ENCODE measurements at places on chromosomes 6 and 20. TPM values are rescaled to one million over a fixed set of nuclear protein-coding genes. Genes with fewer than 3 reads are reported as not detected.

Gene DDX39B
- 278 TPM for total RNA-seq

Gene ADISSP
- 21.8 TPM for total RNA-seq

Gene C6orf163
- 1.9 TPM for total RNA-seq

Gene ANGPT4
- total RNA-seq = 0.89 TPM

DNA sequence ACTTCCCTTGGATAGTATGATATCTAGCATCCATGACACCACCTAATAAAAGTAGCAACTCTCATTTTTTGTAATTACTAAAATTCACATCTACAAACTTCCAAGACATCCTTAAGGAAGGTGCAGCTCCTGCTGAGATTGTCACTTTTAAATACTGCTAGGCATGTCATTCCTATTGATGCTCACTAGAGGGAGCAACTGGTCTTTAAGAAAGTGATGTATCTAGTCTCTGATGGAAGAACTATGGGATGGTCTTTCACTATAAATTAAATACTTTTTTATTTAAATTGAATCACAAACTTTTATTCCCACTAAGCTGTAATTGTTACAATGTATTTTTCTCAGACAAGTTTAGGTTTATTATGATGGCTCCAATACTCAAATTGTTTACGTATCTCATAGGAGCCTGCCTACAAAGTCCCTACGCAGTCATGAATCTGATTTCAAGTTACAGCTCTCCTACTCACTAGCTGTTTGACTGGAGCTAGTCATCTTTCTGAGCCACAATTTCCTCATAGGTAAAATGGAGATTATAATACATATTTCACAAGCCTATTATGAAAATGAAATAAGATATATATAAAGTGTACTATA is 8.1 kb upstream of the TSPYL1 start:
- no peak for DNase-seq

- no peak for DNase-seq
Observed at GRCh38 chr20:58407966-58408557, 19.0 kb downstream of the VAPB start.

DNA sequence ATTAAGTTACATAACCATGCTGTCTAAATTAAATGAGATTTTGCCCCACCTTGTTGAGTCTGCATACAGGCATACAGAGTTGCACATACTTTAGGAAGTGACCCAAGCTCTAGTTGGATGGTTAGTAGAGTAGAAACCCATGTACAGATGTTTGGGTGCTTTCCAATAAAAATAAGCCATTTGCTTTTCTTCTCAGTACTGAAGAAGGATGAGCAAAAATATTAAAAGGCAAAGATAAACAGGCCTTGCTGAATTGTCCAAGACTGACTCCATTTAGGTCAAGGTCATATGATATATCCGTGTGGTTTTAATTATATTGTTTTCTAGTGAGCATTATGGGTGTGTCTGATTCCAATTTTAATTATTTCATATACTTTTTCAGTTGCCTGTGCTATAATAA is 589.4 kb downstream of the RFPL4B start:
- no peak for DNase-seq

- DNase-seq = no peak
Observed at GRCh38 chr6:14772188-14772587, 473.7 kb upstream of the JARID2 start.

DNA sequence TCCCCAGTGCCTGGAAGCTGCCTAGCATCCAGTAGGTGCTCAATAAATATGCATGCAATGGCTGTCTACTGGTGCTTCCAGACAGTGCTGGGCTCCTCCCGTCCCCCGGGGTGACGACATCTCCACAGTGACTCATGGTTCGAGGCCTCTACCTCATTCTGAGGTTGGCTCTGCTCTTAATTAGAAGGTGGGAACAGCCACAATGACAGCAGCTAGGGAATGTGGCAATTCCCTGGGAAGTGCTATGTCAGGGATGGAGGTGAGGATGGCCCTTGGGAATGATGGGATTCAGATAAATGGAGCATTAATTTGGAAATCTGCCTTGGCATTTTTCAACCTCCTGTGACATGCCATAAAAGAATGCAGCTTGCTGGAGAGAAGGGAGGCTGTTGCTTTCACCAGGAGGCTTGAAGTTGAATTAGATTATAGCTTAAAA is 43.5 kb upstream of the NFATC2 start:
- no peak for DNase-seq

DNA sequence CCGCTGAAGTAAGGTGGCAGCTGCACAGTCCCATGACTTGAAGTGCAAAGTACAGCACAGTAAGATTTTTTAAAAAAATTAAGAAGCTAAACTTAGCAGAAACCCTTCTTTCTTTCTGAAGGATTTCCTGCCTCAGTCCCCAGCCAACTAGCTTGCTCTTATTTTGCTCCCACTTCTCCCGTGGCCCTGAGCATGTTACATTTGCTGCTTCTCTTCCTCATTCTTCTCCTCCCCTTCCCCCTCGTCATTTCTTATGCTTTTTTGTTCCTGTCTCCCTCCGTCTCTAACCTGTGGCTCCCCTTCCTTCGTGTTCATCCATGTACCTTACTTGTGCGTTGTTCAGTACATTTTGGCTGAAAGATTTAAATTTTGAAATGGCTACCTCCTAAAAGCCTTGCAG is 123.0 kb downstream of the SASH1 start:
- DNase-seq = no peak

DNA sequence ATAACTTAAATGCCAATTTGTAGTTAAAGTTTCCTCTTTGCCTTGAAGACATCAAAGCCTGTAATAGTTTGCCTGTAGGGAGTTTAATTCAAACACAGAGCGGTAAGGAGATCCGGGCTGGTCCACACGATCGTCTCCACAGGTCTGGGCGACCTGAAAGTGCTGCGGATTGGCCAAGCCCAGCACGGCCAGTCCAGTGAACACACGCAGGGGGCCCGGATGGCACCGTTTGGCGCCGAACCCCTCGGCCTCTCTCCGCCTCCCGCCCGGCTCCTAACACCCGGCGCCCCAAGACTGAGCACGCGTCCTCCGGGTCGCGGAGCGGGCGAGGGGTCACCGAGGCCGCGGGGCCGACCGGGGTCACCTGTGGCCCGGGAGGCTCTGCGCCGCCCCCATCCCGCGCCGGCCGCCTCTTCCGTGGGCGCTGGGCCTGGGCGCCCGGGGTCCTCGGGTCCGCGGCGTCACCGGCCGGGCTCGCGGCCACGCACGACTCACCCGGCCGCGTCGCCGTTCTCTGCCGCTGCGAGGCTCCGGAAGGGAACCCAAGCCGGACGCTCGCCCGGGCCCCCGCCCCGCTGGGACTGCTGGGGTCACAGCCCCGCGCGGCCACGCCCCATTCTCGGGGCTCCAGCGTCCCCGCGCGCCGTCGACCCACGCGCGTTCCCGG is 481 bp downstream of the SERPINB6 start:
- peak; percentile 95 for DNase-seq

GRCh38 chr20:10367943-10368701 is 65.9 kb downstream of the MKKS start:
- no peak for DNase-seq

- no peak for DNase-seq
Observed at GRCh38 chr20:44173116-44173515, 13.9 kb downstream of the JPH2 start.

DNA sequence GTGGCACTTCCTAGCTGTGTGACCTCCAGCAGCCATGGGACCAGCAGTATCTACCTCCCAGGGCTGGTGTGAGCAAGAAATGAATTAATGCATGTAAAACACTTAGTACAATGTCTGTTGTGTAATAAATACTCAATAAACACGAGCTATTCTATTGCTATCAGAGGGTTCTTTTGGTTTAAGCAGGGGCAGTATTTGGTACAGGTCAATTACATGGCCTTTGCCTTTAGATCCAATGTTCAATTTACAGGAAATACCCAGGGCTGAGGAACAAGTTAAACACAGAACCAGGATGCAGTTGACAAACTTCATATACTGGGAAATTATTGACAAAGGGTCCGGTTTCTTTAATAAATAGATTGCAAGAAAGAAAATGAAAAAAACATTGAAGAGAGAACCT is 2.9 kb downstream of the TGM2 start:
- DNase-seq = no peak

- no peak for DNase-seq
Observed at GRCh38 chr6:142942805-142943227, 2.2 kb downstream of the HIVEP2 start.

DNA sequence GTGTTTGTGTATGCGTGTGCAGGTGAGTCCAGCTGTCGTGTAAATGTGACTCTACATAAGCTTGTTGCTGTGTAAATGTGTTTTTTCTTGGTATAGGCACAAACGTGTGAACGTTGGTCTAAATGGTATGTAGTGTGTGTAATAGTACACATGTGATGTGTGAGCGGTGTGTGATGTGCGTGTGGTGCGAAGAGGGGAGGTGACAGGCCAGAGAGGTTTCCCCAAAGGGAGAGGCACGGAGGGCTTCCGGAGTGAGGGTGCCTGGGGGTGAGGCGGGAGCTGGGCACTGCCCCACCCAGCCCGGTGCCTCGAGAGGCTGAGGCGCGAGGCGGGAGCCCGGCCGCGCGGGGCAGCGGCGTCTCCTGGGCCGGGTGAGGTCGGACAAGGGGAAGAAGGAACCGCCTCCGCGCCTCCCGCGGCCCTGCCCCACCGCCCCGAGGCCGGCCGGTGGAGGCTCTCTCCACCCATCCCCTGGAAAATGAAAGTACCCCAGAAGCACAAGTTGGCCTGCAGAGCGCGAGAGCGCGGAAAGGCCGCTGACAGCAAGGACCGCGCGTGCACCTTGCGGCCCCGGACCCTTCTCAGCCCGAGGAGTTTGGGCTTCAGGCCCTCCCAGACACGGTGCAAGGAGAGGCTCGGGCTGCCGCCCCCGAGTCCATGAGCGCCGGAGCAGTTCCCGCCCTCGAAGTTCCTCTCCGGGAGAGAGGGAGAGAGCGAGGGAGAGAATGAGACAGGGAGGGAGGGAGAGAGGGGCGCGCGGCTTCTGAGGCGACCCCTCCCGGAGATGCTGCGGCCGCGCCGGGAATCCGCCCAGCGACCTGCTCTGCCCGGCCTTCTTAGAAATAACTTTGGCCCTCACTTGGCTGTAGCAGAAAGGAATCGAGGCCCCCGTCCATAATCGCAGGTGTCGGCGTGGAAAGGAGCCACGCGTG is 43.2 kb upstream of the OSTM1 start:
- no peak for DNase-seq

DNA sequence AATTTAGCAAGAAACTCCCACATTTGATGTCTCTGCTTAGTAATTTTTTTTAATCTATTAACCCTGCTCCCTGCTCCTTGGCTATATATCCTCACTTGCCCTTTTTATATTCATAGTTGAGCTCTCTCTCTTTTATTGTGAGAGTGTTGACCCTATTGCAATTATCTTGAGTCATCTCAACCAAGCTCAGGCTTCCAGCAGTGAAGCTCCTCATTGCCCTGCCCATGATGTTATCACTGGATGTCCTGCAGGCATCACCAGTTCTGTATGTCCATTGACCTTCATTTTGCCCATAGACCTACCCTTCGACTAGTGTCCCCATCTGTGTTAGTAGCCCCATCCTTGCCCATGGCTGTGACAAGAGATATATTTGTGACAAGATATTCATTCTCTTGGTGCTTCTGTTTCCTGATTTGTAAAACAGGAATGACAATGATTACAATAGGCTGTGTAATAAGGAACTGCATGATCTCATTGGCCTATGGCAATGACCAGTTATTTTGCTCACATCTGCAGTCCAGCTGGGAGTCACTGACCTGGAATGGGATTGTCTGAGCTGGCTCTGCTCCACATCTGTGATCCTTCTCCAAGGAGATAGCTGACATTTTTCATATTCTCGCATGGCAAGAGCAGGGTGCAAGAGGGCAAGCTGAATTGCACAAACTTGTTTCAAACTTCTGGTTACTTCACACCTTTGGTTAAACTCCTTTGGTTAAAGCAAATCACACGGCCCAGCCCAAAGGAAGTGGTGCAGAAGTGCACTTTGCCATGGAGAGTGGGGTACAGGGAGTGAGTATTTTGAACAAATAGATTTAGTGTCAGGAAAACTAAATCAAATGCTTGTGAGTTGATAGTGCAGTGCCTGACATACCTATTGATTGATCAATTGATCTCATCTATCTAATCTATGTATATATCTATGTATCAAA is 47.7 kb upstream of the CST5 start:
- DNase-seq = no peak

GRCh38 chr20:13313201-13313600 is 92.1 kb downstream of the ISM1 start:
- no peak for DNase-seq

DNA sequence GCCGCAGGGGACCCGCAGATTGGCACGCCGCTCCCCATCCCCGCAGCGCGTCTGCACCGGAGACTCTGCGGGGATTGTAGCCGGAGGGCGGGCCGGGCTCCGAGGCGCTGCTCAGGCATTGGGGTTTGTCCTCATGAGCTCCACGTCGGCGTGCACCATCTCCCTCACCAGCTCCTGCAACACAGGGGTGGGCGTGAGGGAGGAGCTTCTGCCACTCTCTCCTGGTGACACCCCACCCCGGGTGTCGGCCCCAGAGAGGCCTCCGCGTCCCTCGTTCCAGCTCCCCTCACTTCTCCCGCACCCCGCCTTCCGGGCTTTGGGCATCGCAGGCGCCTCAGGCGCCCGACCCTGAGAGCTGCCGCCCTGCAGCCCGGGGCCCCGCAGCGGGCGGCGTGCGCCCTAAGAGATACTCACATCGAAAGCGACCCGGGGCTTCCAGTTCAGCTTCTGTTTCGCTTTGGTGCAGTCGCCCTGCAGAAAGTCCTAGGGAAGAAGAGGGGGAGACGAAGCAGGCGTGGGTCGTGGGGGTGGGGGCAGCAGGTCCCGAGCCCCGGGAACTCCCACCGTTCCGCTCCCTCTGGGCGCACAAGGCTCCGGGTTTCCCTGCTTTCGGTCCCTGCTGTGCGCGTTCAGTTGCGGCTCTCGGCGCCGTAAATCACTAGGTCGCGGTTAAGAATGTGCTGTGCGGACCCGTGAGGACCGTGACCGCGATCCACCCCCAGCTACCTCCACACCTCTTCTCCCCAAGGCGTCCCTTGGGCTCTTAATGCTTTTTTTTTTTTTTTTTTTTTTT is 14.5 kb downstream of the FOXC1 start:
- peak; percentile 85 for DNase-seq

DNA sequence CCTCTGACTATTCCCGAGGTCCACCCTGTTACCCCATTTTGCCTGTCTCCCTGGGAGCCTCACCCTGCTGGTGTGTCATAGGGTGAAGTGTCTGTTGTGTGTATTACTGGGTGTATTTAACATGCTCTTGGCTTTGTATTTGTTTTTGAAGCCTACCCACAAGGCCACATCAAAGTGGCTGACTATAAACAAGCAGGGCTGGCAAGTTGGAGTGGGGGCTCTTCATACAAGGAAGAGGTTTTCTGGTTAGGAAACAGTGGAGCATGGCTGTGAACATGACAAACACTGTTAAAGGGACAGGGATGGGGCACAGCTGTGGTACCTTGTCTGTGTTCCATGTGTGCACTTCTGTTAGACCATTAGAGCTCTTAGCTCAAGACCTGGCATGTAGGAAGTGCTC is 26.3 kb downstream of the HECA start:
- DNase-seq = no peak

DNA sequence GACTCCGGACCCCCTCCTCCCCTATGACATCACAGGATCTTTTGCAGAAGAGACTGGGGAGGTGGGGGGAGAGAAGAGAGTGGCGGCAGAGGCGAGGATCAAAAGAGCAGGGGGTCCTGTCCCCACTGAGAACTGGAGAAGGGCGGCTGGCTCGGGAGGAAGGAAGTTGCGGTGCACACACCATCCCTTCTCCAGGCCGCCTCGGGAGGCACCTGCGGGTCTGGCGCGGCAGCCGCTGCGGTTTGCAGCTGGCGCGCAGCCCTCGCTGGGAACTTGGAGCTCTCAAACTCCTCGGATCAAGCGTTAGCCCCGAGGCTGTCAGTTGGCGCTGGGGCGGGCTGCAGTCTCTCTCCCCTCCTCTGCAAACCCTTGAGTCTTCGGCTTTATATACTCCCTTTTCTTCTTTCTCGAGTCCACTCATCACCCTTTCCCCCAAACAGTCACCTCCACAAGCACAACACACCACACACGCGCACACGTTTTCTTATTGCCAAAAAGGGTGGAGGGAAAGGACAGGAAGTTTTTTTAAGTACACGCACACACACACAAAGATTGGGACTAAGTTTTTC is 180.7 kb downstream of the TBXT start:
- no peak for DNase-seq
